ENCODE measurements at places on chromosomes 13 and 19.

GRCh38 chr19:48926909-48927308 lies 6.6 kb upstream of the DHDH start:
- peak; percentile 40 for DNase-seq

GRCh38 chr19:49875857-49876421 lies 1.2 kb downstream of the AKT1S1 start:
- DNase-seq = peak; percentile 70

- no peak for DNase-seq
These were observed 2.3 kb downstream of the RAD23A start for GRCh38 chr19:12947702-12948611.

DNA sequence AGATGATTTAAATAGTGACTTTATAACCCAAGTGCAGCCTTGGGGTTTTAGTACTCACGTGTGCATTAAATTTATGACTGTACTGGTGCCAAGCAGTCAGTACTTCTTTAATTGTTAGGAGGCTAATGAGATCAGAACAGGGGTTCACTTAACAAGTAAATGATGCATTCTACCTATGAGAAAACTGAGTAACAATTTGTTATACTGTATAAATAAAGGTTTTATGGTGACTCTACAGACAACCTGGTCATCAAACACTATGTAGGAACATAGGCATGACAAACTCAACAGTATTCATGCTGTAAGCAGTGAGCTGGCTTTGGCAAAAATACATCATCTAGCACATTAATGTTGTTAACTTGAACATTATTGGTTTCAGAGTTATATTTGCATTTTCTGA lies 75.6 kb downstream of the UBL3 start:
- DNase-seq = no peak

DNA sequence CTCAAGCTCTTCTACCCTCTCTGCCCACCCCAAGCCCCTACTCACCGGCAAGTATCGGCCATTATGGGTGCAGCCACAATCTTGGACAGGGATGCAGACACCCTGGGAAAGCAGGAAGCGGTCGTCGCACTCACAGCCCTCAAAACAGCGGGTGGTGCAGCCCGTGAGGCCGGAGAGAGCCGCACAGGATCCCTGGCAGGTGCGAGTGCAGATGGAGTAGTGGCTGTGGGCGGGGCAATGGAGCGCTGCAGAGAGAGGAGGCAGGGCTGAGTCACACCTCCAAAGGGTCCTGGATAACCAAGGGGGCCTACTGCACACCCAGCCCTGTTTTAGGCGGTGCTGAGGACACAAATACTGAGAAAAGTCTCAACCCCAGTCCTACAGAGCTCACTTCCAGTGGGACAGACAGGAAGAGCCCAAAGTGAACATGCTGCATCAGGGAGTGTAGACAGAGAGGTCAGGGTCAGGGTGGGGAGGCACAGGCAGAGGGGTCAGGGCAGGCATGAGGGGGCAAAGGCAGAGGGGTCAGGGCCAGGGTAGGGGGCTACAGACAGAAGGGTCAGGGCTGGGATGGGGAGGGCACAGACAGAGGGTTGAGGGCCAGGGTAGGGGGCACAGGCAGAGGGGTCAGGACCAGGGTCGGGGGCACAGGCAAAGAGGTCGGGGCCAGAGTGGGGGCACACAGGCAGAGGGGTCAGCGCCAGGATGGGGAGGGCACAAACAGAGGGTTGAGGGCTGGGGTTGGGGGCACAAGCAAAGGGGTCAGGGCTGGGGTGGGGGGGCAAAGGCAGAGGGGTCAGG lies 24.2 kb upstream of the FBL start:
- DNase-seq = no peak

DNA sequence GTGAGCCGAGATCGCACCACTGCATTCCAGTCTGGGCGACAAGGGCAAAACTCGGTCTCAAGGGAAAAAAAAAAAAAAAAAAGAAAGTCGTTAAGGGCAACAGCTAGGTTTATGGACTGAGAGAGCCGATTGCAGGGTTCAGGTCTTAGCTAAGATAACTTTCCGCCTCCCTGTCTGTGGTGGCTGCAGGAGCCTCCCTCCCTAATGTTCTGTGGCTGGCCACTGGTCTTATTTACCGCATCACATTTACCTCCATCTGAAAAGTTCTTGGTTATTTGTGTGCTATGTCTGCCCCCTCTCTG lies 722 bp upstream of the CRTC1 start:
- DNase-seq = no peak

DNA sequence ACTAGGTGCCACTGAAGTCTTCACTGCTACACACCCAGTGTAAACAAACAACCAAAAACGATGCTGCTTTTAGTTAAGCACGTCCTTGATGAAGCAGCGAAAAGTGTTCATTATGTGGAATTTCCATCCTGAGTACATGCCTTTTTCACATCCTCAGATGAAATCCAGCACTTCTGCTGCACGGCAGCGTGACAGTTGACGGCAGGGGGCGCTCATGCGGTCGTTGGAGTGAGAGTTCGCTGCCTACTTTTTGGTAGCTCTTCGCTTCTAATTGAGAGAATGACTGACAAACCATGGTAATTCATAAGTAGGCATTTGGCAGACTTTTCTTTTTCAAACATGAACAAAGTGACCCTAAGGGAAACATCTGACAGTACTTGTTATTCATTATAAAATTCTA lies 1124.9 kb downstream of the EFNB2 start:
- DNase-seq = peak; percentile 43

- no peak for DNase-seq
These were observed 11.9 kb downstream of the SNRPA start for GRCh38 chr19:40762754-40763470.

DNA sequence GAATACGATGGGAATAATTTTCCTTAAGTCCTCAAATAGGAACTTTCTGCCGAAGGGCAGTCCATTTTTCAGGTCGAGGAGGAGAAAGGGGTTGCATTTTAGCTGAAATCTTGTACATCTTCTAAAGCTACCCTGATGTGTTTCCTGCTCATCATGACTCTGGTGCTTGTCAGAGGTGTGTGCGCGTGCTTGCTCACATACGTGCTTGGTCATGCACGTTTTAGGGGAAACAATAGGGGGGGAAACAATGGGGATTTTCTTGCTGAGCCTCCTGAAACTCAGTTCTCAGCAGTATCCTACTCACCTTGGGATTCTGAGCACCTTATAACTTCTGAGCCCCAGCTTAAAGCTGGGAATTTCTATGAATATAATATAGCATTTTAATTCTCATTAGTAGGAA lies 44.7 kb downstream of the TM9SF2 start:
- no peak for DNase-seq

DNA sequence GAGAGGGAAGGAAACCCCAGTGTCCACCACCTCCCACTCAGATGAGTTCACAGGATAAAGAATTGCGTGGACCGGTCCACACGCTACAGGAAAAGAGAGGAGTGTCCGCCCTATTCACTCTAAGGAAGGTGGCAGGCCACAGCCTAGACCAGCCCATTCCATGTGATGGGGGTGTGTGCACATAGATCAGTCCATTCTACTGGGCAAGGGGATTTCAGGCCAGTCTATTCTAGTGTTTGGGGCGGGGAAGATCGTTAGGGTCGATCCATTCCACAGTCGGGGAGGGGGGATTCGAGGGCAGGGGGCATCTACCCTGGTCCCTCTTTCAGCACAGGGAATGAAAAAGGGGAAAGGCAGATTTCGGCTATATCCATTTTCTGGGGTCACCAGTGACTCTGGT lies 7.8 kb downstream of the FIZ1 start:
- DNase-seq = no peak

- no peak for DNase-seq
These were observed 21.3 kb upstream of the MTRF1 start for GRCh38 chr13:41284512-41285288.

GRCh38 chr13:46578590-46578975 lies 25.6 kb downstream of the LRCH1 start:
- DNase-seq = peak; percentile 44

DNA sequence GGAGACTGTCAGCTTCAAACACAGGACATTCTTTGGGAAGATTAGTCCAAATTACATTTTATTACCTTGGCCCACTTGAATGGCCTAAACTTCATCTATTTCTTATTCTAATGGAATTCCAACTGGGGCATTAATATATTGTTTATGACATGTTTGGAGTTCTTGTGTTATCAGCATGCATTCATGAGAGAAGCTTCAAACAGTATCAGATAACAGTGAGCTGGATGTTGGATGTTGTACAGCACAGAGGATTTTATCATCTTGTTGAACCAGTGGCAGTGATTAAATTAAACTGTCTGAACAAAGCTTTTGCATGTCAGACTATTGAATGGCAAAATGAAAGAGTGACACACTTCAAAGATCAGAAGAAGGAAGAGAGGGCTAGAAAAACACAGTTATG lies 50.0 kb downstream of the MZT1 start:
- DNase-seq = no peak

GRCh38 chr13:19185086-19185864 lies 3.7 kb upstream of the TUBA3C start:
- DNase-seq = no peak

- DNase-seq = no peak
These were observed 3.8 kb downstream of the MAMSTR start for GRCh38 chr19:48715681-48716171.

- DNase-seq = peak; percentile 86
These were observed 110.5 kb downstream of the KCNRG start for GRCh38 chr13:50125554-50126262.

GRCh38 chr13:30124131-30124768 lies 183.1 kb downstream of the KATNAL1 start:
- DNase-seq = no peak

GRCh38 chr19:10182847-10183246 lies 11.9 kb downstream of the DNMT1 start:
- DNase-seq = no peak

- no peak for DNase-seq
These were observed 12.8 kb downstream of the C3 start for GRCh38 chr19:6707658-6708018.

GRCh38 chr19:8486661-8487136 lies 15.7 kb downstream of the PRAM1 start:
- no peak for DNase-seq

DNA sequence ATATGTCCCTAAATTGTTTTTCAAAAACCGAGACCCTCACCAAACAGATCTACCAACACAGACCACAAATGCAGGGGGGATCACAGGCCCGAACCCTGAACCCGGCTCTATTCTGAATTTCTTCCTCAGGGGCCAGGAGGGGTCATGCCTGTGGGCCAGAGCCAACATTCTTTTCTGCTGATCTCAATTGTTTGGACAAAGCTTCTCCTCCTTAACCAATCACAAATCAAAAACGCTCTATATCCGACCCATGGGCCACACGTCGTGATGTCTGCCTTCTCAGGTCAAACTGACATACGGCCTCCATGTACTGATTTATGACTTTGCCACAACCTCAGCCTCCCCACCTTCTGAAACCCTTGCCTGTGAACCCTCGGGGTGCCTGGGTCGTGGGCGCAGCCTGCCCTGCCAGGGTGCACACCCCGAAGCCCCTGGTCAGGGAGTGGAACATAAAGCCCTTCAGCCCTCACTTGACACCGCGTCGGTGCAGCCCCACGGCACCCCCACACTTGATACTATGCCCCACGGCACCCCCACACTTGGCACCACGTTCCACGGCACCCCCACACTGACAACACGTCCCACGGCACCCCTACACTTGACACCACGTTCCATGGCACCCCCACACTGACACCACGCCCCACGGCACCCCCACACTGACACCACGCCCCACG lies 58.4 kb upstream of the C13orf46 start:
- no peak for DNase-seq

DNA sequence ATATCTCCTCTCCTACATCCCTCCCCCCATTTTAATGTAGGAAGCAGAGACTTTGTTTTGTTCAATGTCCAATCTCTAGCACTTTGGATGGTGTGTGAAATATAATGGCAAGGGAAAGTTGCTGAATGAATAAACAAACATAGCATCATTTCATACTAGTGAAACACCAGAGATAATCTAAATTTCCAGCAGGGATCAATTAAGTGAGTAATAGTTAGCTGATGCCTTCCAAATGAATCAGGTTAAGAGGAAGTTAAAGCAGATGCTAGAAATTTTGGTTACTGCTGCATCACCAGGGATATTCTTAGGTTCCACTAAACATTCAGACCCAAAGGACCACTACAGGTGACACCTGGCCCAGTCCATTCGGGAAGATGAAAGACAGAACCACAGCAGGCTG lies 8.1 kb downstream of the MRPS31 start:
- DNase-seq = no peak

DNA sequence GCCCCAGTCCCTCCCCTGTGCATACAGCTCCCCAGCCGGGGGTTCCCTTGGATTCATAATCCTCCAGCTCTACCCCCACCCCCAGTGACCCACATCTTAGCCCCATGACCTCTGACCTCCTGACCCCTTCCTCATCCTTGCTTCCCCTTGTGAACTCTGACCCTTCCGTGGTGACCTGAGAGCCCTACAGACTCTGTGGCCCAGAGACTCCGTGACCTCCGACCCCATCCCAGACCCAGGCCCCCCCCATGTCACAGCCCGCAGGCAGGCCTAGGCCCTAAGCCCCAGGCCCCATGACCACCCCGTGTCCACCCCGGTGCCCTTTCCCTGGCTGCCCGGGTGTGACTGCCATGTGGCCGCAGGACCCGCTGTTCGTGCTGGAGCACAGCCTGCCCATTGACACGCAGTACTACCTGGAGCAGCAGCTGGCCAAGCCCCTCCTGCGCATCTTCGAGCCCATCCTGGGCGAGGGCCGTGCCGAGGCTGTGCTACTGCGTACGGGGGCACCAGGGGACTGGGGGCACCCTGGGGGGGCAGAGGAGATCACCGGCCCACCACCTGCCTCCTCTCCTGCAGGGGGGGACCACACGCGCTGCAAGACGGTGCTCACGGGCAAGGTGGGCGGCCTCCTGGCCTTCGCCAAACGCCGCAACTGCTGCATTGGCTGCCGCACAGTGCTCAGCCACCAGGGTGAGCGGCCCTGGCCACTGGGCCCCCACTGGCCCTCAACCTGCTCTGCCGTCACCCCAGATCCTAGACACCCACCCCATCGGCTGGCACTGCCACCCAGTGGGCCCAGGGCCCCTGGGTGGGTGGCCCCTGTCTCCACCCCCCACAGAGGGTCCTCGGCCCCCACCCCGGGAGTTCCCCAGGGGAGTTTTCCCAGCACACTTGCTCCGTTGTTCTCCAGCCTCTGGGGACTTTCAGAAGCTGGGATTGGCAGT lies 2.4 kb upstream of the SPIB start:
- DNase-seq = no peak

- DNase-seq = no peak
These were observed 14.3 kb downstream of the SLC15A1 start for GRCh38 chr13:98738213-98738612.

- no peak for DNase-seq
These were observed 62.9 kb downstream of the RASA3 start for GRCh38 chr13:114069376-114070097.

- DNase-seq = peak; percentile 74
These were observed 1.0 kb upstream of the CEACAM1 start for GRCh38 chr19:42529248-42529764.

DNA sequence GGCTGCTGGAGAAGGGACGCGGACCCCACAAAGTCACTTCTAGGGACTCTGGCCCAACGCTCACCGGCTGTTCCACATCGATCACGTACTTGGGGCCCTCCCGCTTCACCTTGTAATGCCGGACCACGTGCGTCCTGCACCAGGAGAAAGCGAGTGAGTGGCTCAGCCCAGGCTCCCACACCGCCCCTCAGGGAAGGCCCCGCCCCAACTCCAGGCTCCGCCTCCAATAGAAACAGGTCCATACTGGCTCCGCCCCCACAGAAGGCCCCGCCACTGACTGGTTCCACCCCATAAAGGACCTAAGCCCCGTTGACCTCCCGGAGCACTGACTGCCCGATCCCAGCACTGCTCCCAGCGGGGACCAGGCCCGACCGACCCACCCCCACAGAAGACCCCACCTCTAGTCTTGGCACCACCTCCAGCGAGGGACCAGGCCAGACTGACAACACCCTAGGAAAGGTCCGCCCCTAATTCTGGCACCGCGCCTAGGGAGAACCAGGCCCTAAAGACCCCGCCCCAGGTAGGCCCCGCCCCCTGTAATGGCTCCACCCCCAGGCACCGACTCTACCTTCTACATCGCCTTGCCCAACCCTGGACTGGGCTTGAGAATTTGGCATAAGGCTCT lies 11.3 kb downstream of the STAP2 start:
- peak; percentile 70 for DNase-seq

Measured in stimulated activated CD4-positive, alpha-beta T cell treated with anti-CD3 and anti-CD28 coated beads, Interleukin-2, amount 100 ng/mL, for 24 hours (primary cell).